ENCODE measurements at places on chromosomes 7 and 10. TPM values are rescaled to one million over a fixed set of nuclear protein-coding genes. Genes with fewer than 3 reads are reported as not detected.

The EPHA1 gene
- 19.0 TPM for total RNA-seq

The GJD4 gene
- not detected for total RNA-seq

The LIPK gene
- not detected for total RNA-seq

The PEX1 gene
- total RNA-seq = 19.7 TPM

The MGAM2 gene
- total RNA-seq = not detected

The LIPM gene
- total RNA-seq = not detected

- no peak for DNase-seq
Observed at GRCh38 chr10:102342458-102342857, 53.0 kb upstream of the NFKB2 start.

The METTL27 gene
- total RNA-seq = 1.6 TPM

- no peak for DNase-seq
Observed at GRCh38 chr7:49848211-49848841, 74.9 kb downstream of the VWC2 start.

GRCh38 chr7:30717181-30717580 is 34.8 kb upstream of the INMT start:
- DNase-seq = no peak

- no peak for DNase-seq
Observed at GRCh38 chr7:7157887-7158271, 24.5 kb upstream of the C1GALT1 start.

The IKZF1 gene
- 297 TPM for total RNA-seq

DNA sequence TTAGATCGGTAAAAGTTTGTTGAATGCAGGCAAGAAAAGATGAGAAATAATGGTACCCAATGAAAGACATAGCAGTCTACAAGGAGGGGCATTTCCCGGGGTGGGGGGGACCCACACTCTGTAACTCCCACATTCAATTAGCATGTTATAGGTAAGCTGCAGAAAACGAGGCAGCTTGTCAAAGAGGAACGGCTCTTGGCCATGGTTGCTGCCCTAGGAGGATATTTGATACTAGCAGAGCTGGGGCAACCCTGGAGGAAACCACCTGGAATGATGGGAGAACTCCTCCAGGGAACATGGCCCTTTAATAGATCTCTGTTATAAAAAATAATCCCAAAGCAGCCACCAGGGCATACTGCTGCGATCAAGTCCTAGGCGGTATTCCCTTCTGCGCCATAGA is 98.5 kb downstream of the EGFR start:
- no peak for DNase-seq

The OR2A1 gene
- total RNA-seq = 0.19 TPM

DNA sequence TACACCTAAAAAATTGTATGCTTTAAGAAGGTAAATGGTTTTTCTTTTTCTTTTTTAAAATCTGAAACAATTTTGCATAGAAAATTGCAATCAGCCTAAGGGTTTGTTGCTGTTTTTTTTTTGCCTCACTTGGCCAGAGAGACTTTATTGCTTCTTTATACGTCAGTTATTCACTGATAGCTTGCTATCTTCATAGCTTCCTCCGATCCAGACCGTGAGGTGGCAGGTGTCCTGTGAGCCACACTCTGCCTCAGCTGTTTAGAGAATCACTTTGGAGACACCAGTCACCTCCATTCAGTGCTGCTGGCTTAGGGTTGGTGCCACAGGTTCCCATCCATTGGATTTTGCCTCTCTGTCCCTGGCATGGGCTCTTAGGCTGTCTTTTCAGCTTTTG is 68.0 kb downstream of the HHEX start:
- DNase-seq = no peak
